Right ventricle myocardium inferior (tissue), 1 donor: ENCODE measurements at places on chromosomes 7 and 10.
A peak's percentile ranks its signal among the peaks of the same experiment; 100 is the strongest.

GRCh38 chr7:95469187-95469586 is 16.6 kb upstream of the ASB4 start:
- no peak for DNase-seq

DNA sequence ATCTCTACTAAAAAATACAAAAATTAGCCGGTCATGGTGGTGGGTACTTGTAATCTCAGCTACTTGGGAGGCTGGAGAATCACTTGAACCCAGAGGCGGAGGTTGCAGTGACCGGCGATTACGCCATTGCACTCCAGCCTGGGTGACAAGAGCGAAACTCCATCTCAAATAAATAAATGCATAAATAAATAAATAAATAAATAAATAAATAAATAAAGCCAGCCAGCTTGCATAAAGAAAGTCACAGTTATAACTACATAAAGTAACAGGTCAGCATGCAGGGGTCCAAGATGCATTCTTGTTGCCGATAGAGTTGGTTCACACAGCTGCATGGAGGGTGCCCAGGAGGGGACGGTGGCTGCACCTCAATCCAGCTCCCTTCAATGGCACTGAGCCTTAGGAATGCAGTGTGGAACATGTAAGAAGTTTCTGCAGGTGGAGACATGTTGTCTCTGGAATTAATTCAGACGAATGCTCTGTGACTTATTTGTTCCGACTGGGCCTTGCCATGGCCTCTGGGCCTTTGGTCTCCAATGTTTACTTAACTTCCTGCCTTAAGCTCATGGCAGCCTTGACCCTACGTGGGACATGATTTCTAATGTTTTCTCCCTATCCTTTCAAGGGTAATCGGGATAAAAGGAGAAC is 159.6 kb upstream of the PRKCQ start:
- DNase-seq, result no peak

GRCh38 chr10:91208642-91209041 is 11.8 kb upstream of the PCGF5 start:
- DNase-seq, result no peak

DNA sequence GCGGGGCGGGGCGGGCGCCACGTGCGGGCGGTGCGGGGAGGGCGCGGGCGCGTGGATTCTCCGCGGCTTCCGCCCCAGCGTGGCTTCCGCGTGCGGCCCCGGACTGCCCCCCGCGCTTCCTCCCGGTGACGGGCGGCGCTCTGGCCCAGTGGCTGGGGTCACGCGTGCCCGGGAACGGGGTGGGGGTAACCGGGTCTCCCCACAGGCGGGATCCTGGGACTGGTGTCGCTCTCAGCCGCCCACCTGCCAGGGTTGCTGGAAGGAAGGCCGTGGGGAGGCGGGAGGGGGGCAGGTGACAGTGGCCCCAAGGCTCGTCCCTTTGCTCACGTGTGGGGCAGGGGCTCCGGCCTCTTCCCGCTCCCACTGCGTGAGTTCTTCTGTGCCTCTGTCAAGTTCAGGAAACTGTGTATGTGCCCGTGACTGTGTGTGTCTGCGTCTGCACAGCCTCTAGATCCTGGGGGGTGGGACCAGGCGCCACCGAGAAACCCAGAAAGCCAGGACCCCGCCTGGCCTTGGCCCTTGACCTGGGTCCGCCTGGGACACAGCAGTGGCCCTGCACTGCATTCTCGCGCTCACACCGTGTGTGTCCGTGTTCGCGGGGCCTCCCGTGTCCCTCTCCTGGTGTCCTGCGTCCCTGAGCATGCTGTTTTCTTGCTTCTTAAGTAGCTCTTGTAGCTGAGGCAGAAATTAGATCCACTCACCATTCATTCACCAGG is 919 bp downstream of the MAFK start:
- DNase-seq, result peak; percentile 78

GRCh38 chr7:77893813-77894212 is 95.2 kb downstream of the PHTF2 start:
- no peak for DNase-seq

DNA sequence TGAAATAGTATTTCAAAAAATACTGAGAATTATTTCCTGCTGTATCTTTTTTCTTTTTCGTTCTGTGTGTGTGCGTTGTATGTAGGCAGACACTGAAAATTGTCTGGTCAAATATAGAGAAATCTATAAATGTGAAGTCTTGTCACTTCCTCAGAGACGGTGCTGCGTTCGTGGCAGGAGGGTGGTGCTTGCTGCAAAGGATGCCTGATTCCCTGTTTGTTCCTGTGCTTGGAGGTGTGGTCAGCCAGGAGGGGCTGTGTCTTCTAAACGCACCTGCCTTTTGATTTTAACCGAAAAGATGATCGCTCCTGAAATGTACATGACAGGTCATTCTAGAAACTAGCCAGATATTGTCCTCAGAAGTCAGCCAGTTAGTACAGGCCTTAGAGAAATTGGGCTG is 32.5 kb upstream of the PRKAR1B start:
- DNase-seq, result no peak

- DNase-seq, result no peak
Observed at GRCh38 chr10:131858118-131858515, 42.7 kb upstream of the PPP2R2D start.

DNA sequence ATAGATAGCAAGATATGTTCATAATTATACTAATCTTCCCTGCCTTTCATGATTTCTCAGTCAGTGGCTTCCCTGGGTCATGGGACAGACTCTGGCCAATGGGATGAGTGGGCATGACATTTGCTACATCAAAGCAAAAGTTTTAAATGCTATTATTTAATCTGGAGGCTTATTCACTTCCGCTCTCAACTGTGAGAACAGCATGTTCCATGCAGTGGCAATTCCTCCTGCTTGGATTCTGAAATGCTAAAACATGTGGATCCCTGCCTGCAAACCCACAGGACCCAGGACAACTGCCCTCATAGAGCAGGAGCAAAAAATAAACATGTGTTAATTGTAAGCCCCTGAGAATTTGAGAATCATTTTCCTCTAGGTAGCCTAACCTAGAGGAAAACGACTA is 1412.4 kb upstream of the CELF2 start:
- DNase-seq, result no peak

DNA sequence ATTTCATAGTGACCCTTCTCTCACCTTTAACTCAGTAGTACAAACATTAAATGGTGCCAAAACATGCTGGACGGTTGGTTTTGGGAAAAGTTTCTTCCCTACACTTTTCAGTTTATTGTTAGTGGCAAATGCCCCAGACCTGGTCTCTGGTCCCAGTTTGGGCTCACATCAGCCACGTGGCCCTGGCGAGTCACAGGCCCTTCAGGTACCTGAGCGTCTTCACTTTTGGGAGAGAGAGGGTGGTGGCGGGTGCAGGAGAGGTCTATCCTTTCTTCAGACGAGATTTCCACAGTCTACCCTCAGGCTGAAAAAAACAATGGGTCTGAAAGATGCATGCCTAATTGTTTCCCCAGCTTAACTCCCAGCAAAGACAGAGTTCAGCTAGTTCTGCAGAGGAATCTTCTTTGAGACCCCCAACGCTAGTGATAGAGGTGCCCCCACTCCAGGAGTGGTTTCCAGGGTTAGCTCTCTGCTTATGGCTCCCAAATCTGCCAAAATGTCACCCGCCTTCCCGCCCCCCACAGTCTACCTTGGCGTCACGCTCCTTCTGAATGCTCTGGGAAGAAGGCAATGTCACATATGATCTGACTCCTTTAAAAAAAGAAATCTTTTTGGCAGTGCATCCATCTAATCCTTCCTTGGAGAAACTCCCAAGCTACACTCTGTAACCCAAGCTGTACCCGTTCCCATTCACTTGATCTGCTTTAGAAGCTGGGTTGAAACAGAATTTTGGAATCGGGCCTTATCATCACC is 384.8 kb upstream of the FOXK1 start:
- no peak for DNase-seq

GRCh38 chr10:12703126-12703525 is 298.4 kb downstream of the CCDC3 start:
- no peak for DNase-seq

GRCh38 chr10:128568990-128569945 is 443.0 kb upstream of the MKI67 start:
- DNase-seq, result no peak

GRCh38 chr10:4399556-4399955 is 426.5 kb upstream of the AKR1E2 start:
- no peak for DNase-seq

- no peak for DNase-seq
Observed at GRCh38 chr10:31390804-31391203, 71.8 kb downstream of the ZEB1 start.
